Sciatic nerve (tissue), 2 donors: ENCODE measurements at places on chromosomes 4 and X.
A peak's percentile ranks its signal among the peaks of the same experiment; 100 is the strongest.

DNA sequence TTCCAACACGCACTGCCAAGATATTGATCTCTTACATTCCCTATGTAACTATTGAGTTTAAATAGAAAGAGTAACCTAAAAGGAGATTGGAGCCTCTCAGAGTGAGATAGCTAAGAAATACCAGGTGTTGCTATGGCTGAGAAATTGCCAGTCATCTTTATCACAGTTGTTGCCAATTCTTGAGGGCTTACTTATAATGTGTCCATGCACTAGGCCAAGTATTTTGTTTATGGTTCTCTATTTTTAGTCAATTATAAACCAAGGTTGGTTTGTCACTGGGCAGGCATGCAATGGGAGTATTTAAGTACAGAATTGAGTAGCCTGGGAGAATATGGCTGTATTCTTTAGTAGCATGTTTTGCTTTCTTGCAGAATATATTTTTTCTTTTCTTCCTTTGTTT, 201.6 kb downstream of the TEX13A start:
- DNase-seq: no peak

DNA sequence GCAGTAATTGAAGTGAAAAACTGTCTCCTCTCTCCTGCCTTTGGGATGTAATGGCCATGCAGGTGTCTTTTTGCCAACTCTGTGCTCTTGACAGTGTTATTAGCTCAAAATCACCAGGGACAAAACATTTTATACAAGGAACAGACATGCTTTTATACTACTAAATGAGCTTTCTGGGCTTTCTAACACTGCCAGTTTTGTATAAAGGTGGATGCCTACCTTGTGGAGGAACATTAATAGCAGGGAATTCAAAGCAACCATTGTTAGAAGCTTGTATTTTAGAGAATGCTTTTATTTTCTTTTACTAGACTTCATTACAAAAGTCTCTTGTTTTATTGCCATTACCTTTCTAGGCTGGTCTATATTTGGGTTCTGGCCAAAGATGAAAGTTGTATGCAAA, 54.7 kb upstream of the ARSJ start:
- no peak for DNase-seq

DNA sequence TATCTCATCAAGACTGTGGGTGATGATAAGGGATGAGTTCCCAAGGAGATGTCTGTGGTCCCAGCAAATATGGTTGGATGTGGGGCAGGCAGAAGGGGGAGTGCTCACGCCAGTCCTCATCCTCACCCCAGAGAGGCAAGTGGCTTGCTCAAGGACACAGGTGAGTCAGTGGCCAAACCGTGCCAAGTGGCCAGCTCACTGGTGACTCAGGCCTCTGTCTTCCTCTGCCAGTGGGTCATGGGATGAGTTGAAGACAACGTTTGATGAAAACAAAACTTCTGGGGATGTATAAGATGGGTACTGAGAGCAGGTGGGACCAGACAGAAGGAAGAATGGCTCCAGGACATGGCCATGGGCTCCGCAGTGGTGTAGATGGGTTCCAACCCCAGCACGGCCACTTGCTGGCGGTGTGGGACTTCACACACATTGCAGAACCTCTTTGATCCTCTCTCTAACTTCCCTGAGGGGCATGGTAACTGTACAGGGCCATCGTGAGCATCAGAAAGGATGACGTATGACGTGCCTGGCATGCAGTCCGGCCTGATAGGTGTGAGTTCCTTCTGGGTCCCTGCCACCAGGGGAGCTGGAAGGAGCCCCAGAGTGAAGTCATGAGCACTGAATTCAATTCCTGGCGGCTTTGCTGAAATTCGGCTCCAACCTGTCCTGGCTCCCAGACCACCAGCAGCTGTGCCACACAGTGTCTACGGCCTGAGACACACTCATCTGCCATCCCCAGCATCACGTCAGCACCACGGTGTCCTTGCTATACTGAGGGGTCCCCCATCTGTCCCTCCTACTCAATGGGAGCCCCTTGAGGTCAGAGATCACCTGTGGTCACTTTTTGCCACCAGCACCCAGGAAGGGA, 41.3 kb upstream of the GPR78 start:
- peak; percentile 47 for DNase-seq

DNA sequence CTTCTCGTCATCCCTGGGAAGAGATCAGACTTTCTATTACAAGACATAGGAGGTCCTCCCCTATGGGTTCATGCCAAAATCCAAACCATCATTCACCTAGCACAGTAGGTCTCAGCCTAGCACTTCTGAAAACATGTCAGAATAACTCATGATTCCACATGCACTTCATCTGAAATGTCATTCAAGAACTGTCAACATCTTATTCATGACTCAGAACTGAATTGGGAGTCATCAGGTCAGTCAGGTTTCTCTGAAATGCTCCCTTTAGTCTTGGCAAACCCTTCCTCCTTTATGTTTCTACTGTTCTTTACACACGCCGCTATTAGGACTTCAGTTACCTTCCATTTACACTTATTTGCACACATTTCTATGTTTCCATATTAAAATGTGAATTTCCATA, 67.2 kb downstream of the ANTXR2 start:
- no peak for DNase-seq

GRCh38 chr4:122309988-122310626, 68.7 kb upstream of the ADAD1 start:
- no peak for DNase-seq

GRCh38 chr4:53479736-53480525, 102.5 kb downstream of the FIP1L1 start:
- DNase-seq: no peak

DNA sequence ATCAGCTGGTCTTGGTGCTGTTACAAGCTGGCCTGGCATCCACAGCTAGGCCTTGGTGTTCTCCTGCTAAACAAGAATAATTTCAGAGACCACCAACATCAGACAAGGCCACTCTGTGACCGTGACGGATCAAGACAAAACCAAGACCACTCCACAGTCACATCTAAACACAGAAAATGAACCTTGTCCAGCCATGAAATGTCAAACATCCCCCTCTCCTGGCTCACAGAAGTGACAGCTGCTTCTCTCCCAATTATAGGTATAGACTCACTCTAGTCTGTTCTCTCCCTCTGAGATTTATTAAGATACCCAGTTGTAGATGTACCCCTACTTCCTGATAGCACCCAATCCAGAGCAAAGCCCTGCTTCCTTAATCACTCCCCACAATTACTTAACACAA, 40.4 kb downstream of the EFHC2 start:
- no peak for DNase-seq

DNA sequence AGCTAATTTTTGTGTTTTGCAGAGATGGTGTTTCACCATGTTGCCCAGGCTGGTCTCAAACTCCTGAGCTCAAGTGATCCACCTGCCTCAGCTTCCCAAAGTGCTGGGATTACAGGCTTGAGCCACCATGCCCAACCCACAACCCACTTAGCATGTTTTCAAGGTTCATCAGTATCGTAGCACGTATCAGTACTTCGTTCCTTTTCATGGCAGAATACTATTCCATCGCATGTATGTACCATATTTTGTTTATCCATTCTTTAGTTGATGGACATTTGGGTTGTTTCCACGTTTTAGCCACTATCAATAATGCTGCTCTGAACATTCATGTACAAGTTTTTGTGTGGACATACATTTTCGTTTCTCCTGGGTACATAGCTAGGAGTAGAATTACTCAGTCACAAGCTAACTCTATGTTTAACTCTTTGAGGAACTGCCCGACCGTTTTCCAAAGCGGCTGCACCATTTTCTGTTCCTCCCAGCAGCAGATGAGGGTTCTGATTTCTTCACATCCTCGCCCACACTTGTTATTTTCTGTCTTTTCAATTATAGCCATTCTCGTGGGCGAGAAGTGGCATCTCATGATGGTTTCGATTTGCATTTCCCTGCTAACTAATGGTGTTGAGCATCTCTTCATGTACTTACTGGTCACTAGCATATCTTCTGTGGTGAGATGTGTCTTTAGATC, 32.5 kb downstream of the MAN2B2 start:
- no peak for DNase-seq

DNA sequence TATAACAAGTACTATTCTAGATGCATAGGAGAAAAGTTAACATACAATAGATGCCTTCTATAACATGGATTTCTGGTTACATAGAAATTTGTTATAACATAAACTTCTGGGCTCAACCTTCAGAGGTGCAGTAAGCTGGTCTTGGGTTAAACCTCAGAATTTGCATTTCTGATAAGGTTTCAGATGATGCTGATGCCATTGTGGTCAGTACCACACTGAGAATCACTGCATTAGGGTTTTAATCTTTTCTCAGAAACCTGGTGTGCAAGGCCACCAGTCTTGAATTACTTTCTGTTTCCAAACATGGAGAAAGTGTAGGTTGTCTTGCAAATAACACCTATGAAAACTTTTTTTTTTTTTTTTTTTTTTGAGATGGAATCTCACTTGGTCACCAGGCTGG, 146.2 kb downstream of the SPOCK3 start:
- no peak for DNase-seq

- DNase-seq: peak; percentile 55
These were observed 24.9 kb downstream of the RGS12 start for GRCh38 chr4:3317656-3318211.

DNA sequence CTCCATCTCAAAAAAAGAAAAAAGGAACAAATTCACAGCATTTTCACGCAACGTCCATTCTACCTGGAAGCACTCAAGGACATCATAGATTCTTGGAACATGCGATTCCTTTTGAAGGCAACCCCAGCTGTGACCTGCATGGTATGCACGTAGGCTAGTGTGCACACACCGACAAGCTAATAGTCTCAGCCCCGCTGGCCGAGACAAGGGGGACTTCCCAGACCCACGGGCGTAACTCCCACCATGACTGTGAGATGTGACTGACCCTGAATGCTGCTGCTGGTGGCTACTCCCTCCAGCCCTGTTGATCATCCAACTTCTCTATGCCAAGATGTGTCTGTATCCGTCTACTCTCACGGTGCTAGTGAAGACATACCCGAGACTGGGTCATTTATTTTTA, 78.3 kb downstream of the CRLF2 start:
- no peak for DNase-seq

DNA sequence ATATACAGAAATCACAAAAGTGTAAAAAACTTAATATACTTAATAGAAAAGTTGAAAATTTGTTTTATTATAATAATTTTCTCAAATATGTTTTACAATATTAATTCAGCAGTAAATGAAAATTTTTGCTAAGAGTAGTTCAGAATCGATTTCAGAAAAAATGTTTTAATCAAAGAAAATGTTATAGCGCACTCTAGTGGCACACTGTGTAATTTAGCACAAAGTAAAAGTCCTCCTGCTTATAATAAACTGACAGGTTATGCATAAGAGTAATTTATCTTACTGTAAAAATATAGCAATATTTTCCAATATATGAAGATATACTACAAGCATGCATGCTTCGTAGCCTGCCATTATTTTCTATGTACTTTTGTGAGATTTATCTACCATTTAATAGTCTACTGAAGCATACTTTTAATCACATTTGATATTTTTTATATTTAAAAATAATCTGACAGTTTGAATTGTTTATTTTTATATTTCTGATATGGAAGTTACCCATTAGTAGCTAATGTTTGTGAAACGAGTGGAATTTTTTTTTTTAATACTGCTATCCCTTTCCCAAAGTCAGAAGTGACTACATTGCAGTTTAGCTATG, 217.9 kb upstream of the KLHL4 start:
- DNase-seq: no peak

DNA sequence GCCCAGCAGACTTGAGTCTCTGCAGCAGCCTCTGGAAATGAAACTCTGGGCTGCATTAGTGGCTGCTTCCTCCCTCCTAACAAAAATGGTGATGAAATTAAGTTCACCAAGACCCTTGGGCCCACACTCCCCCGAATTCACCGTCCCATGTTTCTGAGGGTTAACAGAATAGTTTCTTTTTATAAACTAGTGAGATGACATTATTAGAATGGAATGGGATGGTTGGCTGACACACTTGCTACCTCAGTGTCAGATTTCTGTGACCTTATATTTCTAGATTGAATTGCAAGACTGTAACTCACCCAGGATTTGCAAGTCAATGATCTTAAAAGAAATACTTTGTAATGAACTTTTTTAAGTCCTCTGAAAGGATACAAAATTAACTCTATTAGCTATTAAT, 127.1 kb downstream of the SHROOM3 start:
- DNase-seq: no peak

GRCh38 chr4:54742636-54743399, 85.1 kb downstream of the KIT start:
- DNase-seq: no peak

- no peak for DNase-seq
These were observed 13.5 kb upstream of the NKX1-1 start for GRCh38 chr4:1419708-1420107.

GRCh38 chr4:150173982-150174398, 95.7 kb downstream of the DCLK2 start:
- DNase-seq: no peak

DNA sequence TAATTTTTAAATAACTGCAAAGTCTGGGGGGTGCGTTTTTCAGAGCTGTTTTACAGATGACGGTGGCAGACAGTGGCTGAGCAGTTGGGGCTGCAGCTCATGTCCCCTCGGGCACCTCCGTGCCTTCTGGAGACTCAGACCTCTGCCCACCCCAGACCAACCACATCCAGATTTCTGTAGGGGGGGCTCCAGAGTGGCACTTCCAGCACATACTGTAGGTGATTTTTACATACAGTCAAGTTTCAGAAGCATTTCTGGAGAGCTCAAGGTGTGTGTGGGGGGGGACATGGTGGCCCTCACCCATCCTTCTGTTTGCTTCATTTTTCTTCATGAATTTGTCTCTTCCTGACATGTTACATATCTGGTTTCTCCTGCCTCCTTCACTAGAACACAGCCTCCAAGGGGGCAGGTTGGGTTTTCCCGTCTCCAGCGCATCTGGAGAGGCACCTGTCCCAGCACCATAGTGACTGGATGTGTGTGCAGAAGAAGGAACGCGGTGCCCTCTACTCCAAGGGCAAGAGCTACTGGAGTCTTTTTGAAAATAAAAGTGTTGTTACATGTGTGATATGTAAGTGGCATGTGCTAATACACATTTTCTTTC, 37.5 kb downstream of the TMEM271 start:
- DNase-seq: peak; percentile 26

GRCh38 chr4:83139514-83140156, 25.1 kb upstream of the PLAC8 start:
- DNase-seq: no peak

- DNase-seq: no peak
These were observed 48.2 kb downstream of the CPLX1 start for GRCh38 chr4:777520-778262.

- no peak for DNase-seq
These were observed 417.4 kb downstream of the SPOCK3 start for GRCh38 chr4:166816890-166817289.

GRCh38 chr4:177367336-177367735, 57.7 kb downstream of the NEIL3 start:
- no peak for DNase-seq

GRCh38 chr4:78707793-78708192, 68.4 kb upstream of the BMP2K start:
- no peak for DNase-seq

GRCh38 chr4:59655996-59656395, 1544.1 kb upstream of the ADGRL3 start:
- DNase-seq: no peak

- no peak for DNase-seq
These were observed 34.3 kb downstream of the PAPSS1 start for GRCh38 chr4:107685740-107686139.

GRCh38 chr4:186345184-186345583, 79.2 kb downstream of the F11 start:
- DNase-seq: no peak
